ENCODE measurements at places on chromosomes 1 and 21.

GRCh38 chr21:34877485-34878128 is 171.5 kb downstream of the RUNX1 start:
- no peak for DNase-seq

GRCh38 chr1:68230484-68230802 is 1.9 kb downstream of the WLS start:
- no peak for DNase-seq

GRCh38 chr21:42592156-42592820 is 61.1 kb upstream of the PDE9A start:
- DNase-seq, result no peak

- no peak for DNase-seq
Measured at GRCh38 chr1:91537281-91537986, 36.8 kb downstream of the CDC7 start.

- no peak for DNase-seq
Measured at GRCh38 chr1:202144402-202145067, at the start of gene ARL8A. TSS of gene ARL8A (minus strand) at chr1:202144737. CDS start at chr1:202144572, 165 bp downstream.

DNA sequence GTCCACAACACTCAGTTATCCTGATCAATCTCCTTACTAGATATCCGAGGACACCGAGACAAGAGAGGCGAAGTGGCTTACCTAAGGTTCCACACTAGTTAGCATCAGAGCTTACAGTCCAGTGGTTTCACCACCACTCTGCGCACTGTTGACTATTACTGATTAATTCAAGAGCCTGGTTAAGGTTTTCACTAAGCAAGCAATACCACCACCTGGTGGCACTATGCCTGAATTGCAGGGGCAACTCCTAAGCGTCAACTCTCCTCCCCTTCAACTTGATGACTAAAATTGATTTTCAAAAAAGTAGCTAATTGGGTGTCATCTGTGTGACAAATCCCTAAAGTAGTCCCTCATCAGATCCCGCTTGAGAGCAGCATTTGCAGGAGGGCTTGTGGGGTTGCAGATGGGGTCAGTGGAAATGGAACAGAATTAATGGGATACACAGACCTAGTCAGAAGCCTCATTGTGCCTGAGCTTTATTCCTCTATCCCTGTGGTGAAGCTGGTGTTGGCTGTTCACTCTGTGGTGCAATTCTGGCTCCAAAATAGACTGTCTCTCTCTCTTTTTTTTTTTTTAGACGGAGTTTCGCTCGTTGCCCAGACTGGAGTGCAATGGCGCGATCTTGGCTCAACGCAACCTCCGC is 9.1 kb downstream of the TTC22 start:
- peak; percentile 68 for DNase-seq

DNA sequence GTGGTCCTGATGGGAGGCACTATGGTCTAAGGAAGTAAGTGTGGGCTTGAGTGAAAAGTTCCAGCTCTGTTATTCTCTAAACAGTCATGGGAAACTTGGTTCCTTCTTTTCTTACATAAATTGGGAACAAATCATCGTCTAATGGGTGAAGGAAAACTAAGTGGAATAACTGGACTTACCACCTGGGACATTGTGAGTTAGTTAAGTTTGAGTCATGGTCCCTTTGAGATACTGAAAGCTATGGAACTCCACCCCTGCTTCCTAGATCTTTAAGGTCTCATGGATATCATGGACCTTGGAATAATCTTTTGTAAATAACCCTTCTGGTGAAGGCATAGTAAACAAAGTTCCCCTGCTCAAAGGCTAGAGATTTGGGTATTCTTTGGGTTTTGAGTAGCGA is 16.1 kb upstream of the TXLNA start:
- DNase-seq, result no peak

- DNase-seq, result no peak
Measured at GRCh38 chr1:199472018-199472417, 555.5 kb upstream of the NR5A2 start.

Measured in CMK (cell line).